ENCODE measurements at places on chromosomes 3 and 15.

GRCh38 chr3:3800685-3801493 is 1.7 kb downstream of the LRRN1 start:
- no peak for DNase-seq

- no peak for DNase-seq
Measured at GRCh38 chr15:64507845-64508244, 47.5 kb downstream of the ZNF609 start.

DNA sequence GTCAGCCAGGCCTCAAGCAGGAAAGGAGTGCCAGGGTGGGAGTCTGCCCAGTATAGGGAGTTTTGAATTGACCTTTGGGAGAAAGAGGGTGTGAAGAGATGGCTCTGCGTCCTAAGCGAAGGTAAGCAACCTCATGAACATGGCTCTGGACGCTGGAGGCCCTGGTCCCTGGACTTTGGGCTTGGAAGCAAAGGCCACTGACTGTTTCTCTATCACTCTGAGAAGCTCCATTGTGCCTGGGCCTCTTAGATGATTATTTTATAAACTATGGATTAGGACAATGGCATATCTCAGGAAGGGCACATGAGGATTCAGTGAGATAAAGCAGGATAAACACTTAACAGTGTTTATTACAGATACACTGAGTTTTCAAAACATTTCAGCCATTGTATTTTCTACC is 59.0 kb downstream of the SUCLG2 start:
- DNase-seq, result no peak

GRCh38 chr3:153330901-153331300 is 168.9 kb downstream of the RAP2B start:
- DNase-seq, result no peak

- no peak for DNase-seq
Measured at GRCh38 chr3:22366781-22367180, 615.8 kb upstream of the ZNF385D start.

DNA sequence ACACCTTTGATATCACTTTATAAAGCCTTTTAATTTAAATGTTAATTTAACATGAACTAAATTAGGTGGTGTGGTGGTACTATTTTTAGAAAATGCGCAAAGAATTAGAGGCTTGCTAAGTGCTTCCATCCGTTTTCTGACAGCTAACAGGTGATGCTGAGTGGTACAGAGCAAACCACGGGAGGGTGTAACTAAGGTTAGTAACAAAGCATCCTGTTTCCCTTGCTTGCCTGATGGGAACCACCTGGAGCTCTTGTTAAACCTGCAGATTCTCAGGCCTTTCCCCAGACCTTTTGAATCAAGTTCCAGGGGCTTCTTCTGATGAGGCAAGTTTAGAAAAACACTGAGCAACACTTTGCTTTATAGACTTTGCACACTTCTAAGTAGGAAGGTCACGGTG is 101.0 kb downstream of the ATG7 start:
- DNase-seq, result no peak

Measured in bone marrow (tissue), 2 donors.